ENCODE measurements at places on chromosomes 6 and 20. TPM values are rescaled to one million over a fixed set of nuclear protein-coding genes. Genes with fewer than 3 reads are reported as not detected.

The GSTA2 gene
- not detected for total RNA-seq

The FUCA2 gene
- total RNA-seq: 14.4 TPM

The IMPG1 gene
- not detected for total RNA-seq

The PGC gene
- not detected for total RNA-seq

The HTR1E gene
- total RNA-seq: not detected

The PNLDC1 gene
- total RNA-seq: 0.97 TPM
